NCI-H446 treated with DMSO at 0.1 percent for 48 hours (cell line): ENCODE measurements at places on chromosomes 5 and 9.

DNA sequence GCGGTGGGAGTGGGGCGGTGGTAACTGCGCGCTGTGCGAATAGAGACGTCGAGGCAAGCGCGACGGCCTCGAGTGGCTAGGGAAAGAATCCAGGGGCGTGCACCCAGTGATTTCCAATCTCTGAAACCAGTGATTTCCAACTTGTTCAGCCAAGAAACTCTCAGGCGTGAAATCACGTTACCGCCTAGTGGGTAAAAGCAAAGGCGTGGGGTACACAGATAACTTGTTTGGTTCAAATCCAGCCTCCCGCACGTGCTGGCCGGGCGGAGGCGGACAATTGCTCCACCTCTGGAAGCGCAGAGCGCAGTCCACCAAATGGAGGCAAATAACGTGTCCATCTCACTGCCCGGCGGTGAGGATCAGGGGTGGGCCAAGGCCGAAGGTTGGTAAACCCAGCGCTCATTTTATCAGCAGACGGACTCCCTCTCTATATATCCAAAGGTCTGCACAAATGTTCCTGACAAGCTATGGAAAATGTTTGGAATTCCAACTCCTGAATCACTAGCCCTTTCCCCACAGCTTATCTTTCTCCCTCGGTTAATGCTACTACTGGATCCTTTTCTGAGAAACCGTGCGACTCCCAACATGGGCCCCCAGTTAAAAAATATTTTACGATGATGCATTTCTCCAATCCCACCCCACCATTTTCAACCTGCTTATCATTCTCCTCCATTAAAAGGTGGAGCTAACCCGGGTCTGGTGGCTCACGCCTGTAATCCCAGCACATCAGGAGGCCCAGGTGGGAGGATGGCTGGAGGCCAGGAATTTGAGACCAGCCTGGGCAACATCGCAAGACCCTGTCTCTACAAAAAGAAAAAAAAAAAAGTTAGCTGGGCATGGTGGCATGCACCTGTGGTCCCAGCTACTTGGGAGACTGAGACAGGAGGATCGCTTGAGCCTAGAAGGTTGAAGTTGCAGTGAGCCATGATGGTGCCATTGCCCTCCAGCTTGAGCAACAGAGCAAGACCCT lies 950 bp upstream of the FNBP1 start:
- DNase-seq, result no peak

DNA sequence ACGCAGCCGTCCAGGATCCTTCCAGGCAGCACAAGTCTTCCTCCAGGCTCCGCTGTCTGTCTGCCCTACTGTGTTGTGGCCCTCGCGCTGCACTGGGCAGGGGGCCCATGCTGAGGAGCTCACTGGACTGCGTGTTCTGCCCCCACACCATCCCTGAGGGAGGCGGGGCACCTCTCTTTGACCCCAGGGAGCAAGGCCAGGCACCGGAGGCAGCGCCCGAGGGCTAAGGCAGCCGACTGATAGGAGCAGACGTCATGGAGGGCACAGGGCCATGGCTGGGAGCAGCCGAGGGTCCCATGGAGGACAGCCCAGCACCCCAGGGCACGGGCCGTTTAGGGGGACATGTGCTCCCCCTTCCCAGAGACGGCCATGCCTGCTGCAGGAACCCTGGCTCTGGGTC lies 46.7 kb downstream of the KCNT1 start:
- no peak for DNase-seq

DNA sequence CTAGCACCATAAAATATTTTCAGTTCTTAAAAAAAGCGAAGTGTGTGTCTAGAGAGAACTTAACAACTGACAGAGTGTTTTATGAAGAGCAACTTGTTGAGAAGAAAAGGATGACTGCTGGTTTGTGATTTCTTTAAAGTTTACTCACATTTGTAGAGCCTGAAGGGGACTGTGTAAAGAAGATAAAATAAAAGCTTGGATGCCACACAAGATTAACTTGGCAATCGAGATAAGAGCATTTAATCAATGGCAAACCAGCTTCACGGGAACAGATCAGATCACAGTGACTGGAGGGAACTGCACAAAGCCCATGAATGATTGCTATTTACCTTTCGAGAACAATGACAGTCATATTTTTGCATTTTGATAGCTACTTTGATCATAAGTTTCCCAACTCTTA lies 2013.1 kb upstream of the CDH9 start:
- no peak for DNase-seq

GRCh38 chr9:68513385-68513784 lies 27.3 kb downstream of the TMEM252 start:
- DNase-seq, result no peak

- DNase-seq, result no peak
Measured at GRCh38 chr5:135055396-135055795, 21.4 kb upstream of the PITX1 start.

DNA sequence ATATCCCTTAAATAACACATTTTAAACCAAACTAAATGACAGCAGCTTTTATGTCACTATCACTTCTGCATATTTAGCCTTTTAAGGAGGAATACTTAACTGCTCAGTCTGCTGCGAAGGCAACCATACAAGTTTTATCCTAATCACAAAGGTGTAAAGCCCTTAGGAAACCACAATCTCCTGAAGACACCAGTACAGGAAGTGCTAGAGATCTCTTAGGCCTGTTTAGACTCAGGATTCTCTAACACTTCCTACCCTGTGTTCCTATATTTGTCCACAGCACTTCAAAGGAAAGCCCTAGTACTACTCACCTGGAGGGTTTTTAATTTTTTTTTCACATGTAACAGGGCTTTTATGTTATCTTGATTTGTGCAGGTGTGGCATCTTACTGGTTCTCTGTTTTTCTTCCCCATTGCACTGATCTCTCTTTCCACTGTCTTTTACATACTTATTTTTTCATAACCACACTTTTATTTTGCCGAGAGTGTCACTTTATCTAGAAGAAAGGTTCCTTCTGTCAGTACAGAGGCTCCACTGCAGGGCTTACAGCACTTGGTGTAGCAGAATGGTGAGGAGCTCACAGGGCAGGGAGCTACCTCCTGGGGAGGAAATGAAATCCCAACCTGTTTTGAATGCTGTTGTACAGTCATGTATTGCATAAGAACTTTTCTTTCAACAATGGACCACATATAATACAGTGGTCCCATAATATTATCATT lies 1060.6 kb upstream of the ACO1 start:
- no peak for DNase-seq

GRCh38 chr9:89598926-89599325 lies 5.9 kb upstream of the GADD45G start:
- DNase-seq, result no peak

GRCh38 chr5:59249160-59249559 lies 644.4 kb downstream of the PDE4D start:
- DNase-seq, result no peak

GRCh38 chr5:176822793-176823481 lies 12.6 kb downstream of the UNC5A start:
- DNase-seq, result no peak

DNA sequence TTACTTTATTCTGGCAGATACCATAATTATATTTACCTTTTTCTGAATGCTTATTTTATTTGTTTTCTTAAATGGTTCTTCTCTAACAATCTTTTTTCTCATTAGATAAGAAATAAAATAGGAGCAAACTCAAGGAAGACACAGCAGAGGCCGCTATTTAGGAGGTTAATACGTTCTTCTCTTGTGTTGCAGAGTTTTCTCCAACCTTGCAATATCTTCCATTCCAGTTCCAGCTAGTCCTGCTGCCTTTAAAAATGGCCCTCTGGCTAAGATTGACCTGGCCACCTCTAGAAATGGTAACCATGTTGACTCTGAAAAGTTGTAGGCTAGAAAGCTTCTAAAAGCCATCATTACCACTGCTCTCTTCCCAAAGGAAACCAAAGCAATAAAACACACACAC lies 718.8 kb downstream of the MAT2B start:
- DNase-seq, result no peak

DNA sequence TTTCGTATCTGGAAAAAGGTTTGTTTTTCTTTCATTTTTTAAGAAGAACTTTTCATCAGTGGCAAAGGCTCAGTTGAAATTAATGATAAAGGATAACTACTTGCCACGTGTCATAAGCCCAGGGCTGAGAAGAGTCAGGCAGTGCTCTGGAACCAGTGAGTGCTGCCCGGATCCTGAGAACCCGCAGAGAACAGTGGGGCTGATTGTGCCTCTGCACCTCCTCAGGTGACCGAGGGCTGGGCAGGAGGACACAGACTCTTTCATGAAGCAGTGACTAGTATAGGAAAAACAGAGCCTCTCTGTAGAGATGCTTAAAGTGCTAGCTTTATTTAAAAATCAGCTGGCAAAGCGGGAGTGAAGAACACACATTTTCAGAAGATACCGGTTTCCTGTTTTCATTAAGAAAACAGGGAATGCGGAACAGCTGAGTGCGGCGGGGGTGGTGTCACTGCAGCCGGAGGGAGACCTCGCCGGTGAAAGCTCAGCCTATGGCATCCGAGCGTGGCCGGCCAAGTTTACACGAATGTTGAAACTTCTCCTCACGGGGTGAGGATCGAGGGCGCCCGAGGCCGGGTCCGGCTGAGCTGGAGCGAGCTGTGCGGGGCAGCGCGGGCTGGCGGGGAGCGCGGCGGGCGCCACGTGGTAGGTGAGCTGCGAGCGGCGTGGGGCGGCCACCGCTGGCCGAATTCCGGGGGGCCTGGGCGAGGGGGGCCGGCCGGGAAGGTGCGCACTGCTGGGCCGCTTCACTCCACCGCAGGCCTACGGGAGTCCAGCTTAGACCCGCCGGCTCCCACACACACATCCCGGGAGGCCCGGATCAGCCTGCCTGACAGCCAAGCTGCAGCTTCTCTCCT lies 134.7 kb upstream of the DMRT1 start:
- no peak for DNase-seq

GRCh38 chr9:113401027-113401792 lies at the start of gene ALAD:
Gene ALAD, minus strand, starts transcription at chr9:113401284. Its CDS starts 7,725 bp downstream, at chr9:113393559.
- DNase-seq, result peak; percentile 80
